Stimulated activated CD8-positive, alpha-beta memory T cell treated with anti-CD3 and anti-CD28 coated beads, Interleukin-7, amount 100 ng/mL, for 1 hour (primary cell): ENCODE measurements at places on chromosomes 4 and X.

DNA sequence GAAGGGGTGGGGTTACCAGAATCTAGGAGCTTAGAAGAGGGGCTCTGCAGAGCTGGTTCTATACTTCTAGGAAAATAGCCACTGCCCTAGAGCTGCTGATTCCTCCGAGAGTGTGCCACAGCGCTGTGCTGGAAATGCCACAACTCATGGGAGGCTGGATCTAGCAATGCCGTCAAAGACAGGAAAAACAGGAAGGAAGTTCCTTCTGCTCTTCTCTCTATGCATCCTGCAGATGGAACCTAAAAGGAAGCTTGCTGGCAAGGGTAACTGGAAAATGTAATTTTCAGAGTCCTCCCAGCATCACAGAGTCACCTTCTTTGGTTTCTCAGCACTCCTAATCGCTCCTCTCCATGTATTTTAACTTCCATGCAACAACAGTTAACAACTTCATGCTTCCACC lies 121.2 kb upstream of the TLL1 start:
- no peak for DNase-seq

DNA sequence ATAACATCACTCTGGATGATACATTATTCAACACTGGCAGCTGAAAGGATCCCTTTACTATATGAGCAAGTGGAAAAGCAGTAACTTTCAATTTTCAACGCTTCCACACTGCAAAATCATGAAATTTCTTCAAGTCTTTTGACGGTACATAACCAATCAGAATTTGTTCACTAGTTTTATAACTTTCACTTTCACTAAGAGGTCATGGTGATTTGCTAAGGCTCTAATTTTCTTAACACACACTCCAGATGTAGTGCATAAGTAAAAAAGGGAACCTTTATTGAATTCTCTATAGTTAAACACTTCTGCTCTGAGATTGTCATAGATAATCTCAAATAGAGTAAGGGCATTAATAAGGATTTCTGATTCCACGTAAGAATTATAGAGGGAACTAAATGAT lies 4.1 kb downstream of the ARMCX2 start:
- no peak for DNase-seq

GRCh38 chrX:125826774-125827451 lies 339.2 kb downstream of the DCAF12L2 start:
- no peak for DNase-seq

DNA sequence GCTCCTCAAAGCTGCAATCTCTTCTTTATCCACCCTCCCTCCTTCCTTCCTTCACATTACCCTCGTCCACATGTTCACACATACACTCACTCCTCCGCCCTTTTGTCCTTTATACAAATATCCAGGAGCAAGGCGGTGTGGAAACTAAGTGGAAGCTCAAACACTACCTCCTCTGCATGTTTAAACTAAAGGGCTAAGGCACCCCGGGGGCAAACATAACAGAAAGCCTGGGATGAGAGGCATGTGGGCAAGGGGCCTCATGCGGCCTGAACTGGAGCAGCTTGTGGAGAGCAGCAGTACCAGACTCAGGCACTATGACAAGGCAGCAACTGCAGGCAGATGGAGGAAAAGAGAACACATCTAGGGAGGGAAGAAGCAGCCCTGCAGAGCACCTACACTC lies 9.5 kb downstream of the MAB21L2 start:
- no peak for DNase-seq

- DNase-seq = no peak
Measured at GRCh38 chr4:48645225-48645794, 134.8 kb downstream of the FRYL start.

GRCh38 chr4:52049266-52049665 lies 1.8 kb upstream of the SPATA18 start:
- DNase-seq = no peak

- no peak for DNase-seq
Measured at GRCh38 chr4:100848841-100849240, 331.0 kb upstream of the EMCN start.

DNA sequence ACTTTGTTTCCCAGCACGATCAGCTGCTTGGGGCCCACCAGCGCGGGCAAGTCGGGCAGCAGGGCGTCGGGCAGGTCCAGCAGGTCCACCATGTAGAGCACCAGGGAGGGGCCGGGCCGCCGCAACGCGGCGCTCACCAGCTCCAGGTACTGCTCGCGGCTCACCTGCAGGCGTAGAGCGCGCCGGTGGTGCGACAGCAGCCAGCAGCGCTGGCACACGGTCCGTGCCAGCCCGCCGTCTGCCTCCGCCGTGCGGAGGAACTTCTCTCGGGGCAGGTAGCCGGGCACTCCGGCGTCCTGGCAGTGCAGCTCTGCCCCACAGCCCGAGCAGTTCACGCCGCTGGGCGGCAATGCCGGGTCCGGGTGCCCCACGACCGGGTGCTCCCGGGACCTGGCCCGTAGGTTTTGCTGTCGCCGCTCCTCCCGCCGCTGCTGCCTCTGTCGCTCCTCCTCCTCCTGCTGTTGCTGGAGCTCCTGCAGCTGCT lies 527 bp downstream of the NOA1 start:
- no peak for DNase-seq

DNA sequence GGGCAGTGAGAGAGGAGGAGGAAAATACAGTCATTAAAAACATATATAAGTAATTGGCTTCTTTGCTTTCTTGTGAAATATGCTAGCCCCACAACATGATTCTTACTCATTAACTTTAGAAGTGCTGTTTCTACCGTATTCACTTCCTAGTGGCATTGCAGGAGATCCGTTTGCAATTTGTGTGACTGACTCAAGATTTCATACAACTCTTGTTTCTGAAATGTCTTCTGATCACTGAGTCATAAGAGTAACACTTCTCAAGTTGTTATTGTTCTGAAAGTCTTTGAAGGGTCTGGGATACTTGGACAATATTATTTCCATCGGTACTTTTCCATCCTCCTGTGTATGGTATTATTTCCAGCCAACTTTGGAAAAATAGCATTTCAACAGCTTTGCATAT lies 310.8 kb downstream of the PACRGL start:
- no peak for DNase-seq

DNA sequence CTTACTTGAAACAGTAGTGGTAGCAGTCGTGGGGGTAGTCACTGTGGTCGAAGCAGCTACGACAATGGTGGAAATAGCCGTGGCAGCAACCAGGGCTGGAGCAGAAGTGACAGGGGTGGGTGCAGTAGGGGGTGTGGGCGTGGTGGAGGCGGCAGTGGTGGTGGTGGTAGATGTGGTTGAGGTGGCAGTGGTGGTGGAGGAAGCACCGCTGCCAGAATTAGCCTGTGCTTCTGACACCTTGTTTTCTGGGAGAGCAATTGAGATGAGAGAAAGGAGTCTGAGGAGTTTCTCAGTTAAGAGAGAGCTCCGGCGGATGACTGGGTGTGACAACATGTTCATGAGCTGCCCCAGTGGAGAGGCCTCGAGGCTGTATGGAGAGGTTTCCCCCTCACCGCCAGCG lies 113.5 kb upstream of the HSD17B10 start:
- DNase-seq = no peak

- DNase-seq = no peak
Measured at GRCh38 chr4:71366766-71367165, 27.9 kb downstream of the SLC4A4 start.

GRCh38 chr4:81410680-81411079 lies 61.0 kb downstream of the RASGEF1B start:
- no peak for DNase-seq

- DNase-seq = no peak
Measured at GRCh38 chr4:102076622-102077021, 268.7 kb downstream of the SLC39A8 start.

GRCh38 chr4:76704133-76704881 lies 193.6 kb downstream of the SOWAHB start:
- no peak for DNase-seq

DNA sequence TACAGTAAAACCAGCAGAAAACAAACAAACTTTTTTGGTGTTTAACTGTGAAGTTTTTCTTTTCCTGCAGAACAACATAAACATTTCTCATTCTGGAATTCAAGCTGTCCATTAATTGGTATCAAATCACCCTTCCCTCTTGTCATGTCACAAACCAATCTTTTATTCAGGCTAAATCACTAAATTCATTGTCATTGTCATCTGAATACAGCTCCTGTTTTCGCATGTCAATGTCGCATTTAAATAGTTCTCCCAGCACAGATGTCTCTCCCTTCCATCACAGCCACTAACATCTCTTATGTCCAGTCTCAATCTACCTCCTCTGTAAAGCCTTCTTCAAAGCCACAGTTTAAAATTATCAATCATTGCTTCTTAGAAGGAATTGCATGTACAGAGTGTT lies 192.1 kb upstream of the PCDH10 start:
- DNase-seq = no peak

GRCh38 chr4:82839624-82840023 lies 41.0 kb upstream of the SCD5 start:
- DNase-seq = no peak

GRCh38 chr4:2125023-2125422 lies 65.9 kb downstream of the NAT8L start:
- no peak for DNase-seq

DNA sequence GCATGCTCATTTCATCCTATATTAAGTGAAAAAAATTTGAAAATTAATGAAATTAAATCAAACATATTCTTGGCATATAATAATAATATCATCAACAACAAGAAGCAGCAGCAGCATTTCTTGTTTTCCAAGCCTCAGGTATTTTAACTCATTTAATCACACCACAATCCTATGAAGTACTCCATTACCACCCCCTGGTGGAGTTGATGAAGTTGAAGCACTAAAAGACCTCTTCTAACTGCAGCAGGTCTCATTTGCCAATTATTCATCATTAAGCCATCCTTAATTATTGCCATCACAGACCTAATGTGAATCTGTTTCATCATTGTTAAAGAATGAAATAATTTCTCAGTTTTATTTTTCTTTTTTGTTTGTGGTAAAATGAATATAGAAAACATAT lies 801.4 kb upstream of the GRID2 start:
- DNase-seq = no peak

- DNase-seq = no peak
Measured at GRCh38 chr4:89007338-89007939, 49.5 kb downstream of the FAM13A start.

- no peak for DNase-seq
Measured at GRCh38 chrX:13051529-13052172, 7.2 kb upstream of the FAM9C start.

- no peak for DNase-seq
Measured at GRCh38 chr4:84920617-84921016, 45.9 kb downstream of the WDFY3 start.

- DNase-seq = no peak
Measured at GRCh38 chr4:16171831-16172230, 54.4 kb downstream of the TAPT1 start.

DNA sequence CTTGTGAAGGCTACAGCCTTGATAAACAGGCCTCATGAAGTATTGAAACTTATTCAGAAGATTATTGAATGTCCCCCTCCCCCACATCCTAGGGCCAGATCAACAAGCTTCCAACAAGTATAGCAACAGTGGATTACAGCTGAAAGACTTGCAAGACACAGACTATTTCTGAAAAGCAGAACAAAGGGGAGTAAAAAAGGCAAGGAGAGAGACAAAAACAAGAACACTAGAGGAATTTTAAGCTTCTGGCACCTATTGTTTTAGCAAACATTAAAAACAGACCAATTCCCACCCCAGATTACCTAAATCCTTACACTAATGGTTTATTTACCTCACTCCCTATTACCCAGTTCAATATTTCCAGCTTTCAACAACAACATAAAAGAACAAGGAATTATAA lies 446.3 kb upstream of the FSTL5 start:
- no peak for DNase-seq

DNA sequence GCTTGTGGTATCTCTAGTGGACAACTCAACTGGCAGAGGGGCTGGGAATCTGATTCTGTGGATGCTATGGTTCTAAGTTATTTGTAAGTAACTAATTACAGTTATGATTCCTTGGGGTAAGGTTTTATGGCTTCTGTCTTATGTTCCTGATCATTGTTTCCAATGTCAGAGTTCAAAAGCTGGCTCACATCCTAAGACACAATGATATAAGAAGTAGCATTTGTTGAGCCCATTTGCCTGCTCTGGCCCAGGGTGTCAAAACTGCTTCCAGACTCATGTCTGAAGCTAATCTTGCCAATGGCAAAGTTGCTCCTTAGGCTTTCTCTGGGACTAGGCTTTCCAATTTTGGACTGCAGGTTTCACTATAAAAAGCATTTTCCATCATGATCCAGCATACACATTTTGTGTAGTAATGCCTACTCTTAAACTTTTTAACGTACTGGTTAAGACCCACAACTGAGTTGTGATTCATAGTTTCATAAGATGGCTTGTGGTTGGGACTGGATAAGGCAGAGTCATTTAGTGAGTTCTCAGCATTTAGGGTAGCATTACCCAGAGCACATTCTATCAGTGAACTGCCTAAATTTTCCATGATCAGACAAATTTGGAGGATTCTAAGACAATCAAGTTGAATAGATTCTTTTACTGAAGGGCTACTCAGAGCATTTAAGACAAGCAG lies 50.0 kb downstream of the CCNI start:
- DNase-seq = no peak

DNA sequence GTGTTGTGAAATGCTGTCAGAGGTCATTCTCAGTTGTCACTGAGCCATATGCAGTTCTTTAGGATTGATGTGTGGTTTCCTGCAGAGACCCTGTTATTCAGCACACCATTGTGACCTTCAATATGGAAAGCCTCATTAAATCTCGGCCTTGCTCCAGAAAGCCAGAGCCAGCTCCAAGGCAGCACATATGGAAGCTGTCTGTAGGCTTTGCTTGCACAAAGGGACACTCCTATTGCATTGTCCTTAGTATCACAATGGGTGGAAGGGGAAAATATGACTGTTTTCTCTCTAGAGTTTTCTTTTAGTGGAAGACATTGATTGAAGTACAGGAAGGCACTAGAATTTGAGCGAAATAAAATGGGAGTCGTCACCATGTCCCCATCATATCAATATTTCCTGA lies 179.0 kb downstream of the CEP135 start:
- DNase-seq = no peak
